ENCODE measurements at places on chromosomes 11 and 22.
A peak's percentile ranks its signal among the peaks of the same experiment; 100 is the strongest.

DNA sequence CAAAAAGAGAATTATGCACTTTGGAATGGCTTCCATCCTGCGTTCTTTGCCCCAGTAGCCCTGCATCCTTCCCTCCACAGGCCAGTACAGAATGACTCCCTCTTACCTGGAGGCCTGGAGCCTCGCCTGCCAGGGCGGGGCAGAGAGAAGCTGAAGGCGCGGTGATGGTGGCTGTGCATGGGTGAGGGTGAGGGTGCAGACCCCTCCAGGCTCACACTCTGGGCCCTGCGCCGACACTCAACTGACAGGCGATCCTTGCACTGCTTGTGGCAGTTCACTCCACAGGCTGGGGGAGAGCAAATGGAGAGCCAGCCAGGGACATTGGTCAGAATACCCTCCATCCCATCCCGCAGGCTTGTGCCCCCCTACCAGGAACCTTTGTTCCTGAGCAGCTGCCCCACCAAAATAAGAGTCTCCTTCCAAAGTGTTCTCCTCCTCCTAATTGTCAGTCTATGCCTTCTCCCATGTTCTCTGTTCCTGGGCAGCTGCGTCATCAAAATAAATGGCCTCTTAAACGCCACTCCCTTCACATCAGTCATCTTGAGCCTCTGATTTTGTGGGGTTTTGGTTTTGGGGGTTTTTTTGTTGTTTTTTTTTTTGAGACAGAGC is 5.9 kb upstream of the NRXN2 start:
- no peak for DNase-seq

GRCh38 chr22:46150034-46150654 is at the start of gene PPARA:
Gene PPARA, plus strand, starts transcription at chr22:46150526. Its CDS starts 47,858 bp downstream, at chr22:46198384.
- DNase-seq, result peak; percentile 52

DNA sequence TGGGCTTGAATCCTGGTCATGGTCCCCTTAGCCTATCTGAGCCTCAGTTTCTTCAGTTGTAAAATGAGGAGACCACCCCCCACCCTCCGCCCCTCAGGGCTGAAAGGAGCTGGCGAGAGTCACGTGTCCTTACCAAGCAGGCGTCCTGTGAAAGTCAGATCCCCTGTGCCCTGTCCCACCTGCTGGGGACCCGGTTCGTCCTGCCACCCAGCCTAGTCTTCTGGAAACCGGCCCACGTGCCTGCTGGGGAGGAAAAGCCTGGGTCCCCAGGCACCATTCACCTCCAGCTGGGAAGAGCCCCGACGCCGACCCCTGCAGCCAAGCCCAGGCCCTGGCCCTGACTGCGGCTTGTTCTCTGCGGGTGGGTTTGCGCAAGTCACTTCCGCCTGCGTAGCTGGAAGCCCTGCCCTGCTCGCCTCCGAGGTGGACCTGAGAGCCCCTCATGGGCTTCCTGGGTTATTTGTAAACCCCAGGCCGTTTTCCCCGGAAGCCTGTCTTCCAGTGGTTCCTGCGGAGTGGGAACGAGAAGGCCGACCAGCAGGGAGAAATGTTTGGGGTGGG is 679 bp upstream of the SSH3 start:
- no peak for DNase-seq

- peak; percentile 36 for DNase-seq
Measured at GRCh38 chr11:118198370-118198769, 21.9 kb upstream of the SCN2B start.

GRCh38 chr22:46684706-46685105 is 53.3 kb downstream of the CERK start:
- DNase-seq, result no peak

Measured in HFFc6 (cell line).